Activated T-helper 17 cell treated with anti-CD3 and anti-CD28 coated beads, Interleukin-2, amount 50 U/mL, for 72 hours (primary cell): ENCODE measurements at places on chromosomes 1 and 21.

DNA sequence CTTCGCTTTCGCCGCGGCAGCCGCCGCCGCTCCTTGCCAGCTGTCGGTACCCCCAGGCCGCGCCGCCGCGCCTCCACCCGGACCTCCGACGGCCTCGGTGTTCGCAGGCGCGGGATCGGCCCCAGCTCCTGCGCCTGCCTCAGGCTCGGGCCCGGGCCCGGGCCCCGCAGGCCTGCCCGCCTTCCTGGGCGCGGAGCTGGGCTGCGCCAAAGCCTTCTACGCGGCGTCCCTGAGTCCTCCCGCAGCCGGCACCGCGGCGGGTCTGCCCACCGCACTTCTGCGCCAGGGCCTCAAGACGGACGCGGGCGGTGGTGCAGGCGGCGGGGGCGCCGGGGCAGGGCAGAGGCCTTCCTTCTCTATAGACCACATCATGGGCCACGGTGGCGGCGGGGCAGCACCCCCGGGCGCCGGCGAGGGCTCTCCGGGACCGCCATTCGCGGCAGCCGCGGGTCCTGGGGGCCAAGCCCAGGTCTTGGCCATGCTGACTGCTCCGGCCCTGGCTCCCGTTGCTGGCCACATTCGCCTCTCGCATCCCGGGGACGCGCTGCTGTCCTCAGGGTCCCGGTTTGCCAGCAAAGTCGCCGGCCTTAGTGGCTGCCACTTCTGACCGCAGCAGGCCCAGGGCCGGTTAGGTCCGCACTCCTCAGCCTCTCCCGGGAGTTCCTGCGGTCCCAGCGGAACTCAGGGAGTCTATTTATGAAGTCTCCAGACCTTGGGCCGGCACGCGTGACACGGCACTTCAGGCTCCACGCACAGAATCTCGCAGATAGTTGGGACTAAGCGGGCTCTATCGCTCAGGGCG lies 1.4 kb downstream of the FOXD2 start:
- ATAC-seq = no peak

- no peak for ATAC-seq
These were observed 4.2 kb downstream of the TTC39A start for GRCh38 chr1:51325878-51326755.

- no peak for ATAC-seq
These were observed 16.8 kb upstream of the POFUT2 start for GRCh38 chr21:45304476-45304830.

DNA sequence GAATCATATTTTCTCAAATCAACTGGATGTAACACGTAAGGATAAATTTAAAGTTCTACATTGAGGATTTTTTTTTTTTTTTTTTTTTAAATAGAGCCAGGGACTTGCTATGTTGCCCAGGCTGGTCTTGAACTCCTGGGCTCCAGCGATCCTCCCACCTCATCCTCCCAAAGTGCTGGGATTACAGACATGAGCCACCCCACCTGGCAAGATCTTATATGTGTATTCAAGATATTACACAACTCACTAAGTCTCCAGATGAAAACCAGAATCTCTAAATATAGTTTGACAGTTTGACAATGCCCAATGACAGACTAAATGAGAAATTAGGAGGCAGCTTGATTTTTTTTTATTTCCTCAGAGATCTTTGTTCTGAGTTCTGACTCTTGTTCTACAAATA lies 6.8 kb downstream of the YY1AP1 start:
- ATAC-seq = no peak

DNA sequence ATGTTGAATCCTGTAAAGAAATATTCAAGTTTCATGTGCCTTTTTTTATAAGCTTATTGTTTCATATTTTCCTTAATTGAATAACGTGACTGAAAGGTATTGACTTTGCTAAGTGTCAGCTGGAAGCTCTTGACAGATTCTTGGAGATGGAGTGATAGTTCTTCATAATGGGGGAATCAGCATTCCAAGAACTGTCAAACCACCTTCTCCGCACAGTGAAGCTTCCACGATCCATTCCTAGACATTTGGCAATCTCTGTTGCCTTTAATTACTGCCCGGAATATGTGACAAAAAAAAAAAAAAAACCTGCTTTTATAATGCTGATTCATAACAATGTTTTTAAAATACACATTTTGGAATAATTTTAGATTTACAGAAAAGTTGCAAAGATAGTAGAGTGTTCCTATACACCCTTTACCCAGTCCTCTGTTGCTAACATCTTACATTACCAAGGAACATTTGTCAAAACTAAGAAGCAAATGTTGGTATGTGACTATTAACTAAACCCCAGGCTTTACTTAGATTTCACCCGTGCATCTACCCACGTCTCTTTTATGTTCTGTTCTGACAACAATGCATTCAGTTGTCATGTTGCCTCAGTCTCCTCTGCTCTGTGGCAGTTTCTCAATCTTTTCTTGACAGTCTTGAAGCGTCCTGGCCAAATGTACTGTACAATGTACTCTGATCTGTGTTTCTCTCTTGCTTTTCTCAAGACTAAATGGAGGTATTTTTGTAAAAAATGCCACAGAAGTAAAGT lies 674.1 kb downstream of the SMYD3 start:
- ATAC-seq = no peak
